Fibroblast of villous mesenchyme (primary cell): ENCODE measurements at places on chromosomes 3 and 15. TPM values are rescaled to one million over a fixed set of nuclear protein-coding genes. Genes with fewer than 3 reads are reported as not detected.

DNA sequence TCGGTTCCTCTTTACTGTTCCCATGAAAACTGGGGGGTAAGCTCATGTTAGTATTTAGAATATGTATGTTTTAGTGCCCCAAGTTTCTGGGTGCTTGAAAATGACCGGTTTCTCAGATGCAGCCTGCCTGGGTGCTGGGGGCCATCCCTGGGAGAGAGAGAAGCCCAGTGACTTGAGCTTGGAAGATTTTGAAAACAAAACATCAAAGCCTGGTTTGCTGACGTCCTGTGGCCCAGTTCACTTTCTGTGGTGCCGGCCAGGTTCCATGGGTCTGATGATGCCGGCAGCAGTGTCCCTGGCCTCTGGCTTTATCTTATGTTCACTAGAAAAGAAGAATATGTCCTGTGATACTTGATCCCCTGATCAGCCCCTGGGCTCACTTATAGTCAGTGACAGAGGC is 17.1 kb downstream of the APBA2 start:
- DNase-seq: no peak

TRIM59 gene
- 29.6 and 47.5 TPM in 2 replicates for total RNA-seq

- DNase-seq: peak; percentile 25
Observed at GRCh38 chr3:113747283-113748046, 630 bp downstream of the ATP6V1A start.

- peak; percentile 27 for DNase-seq
Observed at GRCh38 chr3:117719316-117719926, 1009.8 kb downstream of the TUSC7 start.

DNA sequence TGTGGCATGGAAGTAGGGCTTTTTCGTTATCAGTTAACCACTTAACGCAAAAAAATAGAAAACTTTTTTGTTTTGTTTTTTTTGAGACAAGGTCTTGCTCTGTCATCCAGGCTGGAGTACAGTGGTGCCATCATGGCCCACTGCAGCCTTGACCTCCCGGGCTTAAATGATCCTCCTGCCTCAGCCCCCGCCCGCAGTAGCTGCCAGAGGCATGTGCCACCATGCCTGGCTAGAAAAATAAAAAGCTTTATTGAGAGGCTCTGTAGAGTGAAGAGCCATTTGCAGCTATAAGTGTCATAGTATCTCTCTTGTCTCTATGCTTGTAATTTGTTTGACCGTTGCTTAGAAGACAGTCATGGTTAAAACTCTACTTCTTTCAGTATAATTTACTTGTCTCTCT is 13.5 kb downstream of the PPP4R2 start:
- DNase-seq: no peak

- DNase-seq: no peak
Observed at GRCh38 chr15:96213896-96214295, 116.6 kb upstream of the NR2F2 start.

DNA sequence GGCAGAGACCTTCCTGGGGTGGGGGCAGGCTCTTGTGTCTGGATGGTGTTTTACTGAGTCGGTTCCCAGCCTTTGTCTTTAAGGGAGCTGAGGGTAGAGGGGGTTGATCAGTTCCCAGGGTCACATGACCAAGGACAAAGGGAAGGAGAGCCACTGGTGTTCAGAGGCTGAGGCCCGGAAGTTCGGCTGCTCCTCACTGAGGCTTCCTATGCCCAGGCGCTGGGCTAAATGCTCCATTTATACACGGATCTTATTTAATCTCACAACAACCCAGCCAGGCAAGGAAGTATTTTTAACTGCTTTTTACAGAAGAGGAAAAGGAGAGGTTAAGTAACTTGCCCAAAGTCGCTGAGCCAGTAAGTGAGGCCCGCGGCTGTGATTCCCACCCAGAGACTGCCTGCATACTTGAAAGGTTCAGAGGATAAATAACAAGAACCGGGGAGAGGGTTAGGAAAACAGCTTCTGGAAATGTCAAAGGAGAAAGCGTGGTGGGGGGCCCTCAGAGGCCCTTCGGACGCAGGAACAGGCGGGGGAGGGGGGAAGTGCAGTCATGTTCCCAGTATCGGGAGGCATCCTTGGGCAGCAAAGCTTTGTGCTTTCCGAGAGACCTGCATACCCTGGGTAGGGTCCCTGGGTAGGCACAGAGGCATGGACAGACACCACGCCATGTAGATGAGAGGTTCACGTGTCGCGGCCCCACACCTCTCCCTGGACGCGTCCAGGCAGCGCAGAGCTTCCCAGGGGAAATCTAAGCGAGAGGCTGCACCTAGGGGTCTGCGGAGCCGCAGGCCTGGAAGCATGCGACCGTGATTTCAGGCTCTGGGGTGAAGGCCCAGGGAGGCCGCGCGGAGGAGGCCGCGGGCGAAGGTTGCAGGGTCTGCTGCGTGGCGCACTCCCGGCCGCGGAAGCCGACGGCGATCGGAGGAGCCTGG is 21.3 kb downstream of the EPHB3 start:
- peak; percentile 50 for DNase-seq

- peak; percentile 62 for DNase-seq
Observed at GRCh38 chr15:74870436-74871215, 2.5 kb downstream of the SCAMP2 start.

DNA sequence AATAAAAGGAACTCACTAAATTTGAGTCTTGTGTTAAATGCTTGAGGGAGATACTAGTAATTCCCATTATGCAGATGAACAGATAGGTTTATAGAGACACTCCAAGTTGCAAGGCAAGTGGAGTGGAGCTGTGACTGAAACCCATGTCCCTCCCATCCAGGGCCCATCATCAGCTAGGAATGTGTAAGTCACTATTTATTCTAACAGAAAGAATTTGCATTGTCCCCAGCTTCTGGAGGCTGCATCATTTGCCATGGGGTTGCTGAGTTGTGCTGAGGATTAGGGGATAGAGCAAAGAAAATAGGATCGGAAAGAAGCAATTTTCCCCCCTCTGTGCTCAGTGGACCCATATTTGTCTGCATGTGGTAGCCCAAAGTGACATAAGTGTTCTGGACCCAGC is 197.4 kb upstream of the RGMA start:
- DNase-seq: no peak

DNA sequence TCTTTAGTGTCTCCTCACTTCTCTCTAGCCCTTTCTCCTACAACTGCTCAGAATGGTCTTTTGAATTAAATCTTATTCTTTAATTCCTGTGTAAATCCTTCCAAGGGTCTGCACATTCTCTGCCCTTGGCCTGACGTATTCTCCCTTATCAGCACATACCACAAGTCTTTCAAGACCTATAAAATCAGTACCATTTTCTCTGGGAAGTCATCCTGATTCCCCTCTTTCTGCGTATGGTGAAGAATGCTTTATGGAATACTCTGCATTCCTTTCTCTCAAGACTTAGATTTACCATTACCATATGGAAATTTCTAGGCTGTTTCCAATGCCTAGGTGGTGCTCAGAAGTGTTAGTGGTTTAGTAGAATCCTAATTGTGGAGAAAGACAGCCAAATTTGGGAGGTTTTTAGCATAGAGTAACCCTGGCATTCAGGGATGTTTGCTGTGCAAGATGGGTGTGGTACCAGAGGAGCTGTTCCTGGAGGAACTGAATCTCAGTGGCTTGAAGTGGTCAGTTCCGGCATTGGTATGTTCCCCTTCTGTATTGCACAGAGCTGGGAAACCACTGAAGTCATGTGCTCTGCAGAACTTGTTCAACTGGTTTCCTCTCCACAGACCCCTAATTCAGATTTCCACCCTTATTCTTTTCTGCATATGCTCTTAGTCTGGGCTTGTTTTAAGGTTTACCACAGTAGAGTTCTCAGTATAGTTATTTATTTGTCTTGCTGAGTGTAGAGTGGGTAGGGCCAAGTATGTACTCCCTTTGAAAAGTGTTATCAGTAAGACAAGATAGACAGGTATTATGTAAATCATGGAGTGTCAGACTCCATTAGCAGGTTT is 24.5 kb downstream of the IQGAP1 start:
- peak; percentile 97 for DNase-seq

DNA sequence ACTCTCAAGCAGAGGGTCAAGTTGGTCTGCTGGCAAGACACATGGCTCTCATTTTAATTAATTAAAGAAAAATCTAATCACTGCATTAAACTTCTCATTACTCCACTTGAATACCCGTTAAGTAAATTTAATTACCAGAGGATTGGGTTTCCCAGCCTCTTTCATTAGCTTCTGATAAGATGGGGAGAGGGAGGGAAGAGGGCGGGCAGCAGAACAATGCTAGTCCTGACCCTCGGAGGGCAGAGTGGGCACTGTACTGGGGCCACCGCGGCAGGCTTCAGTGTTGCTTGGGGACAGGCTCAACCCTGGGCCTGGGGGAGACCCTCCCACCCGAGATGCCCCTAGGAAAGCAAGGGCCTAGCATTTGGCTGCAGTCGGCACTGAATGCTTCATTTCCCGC is 55.6 kb upstream of the LINGO1 start:
- no peak for DNase-seq

- no peak for DNase-seq
Observed at GRCh38 chr3:33848624-33849347, 50.4 kb downstream of the PDCD6IP start.

DNA sequence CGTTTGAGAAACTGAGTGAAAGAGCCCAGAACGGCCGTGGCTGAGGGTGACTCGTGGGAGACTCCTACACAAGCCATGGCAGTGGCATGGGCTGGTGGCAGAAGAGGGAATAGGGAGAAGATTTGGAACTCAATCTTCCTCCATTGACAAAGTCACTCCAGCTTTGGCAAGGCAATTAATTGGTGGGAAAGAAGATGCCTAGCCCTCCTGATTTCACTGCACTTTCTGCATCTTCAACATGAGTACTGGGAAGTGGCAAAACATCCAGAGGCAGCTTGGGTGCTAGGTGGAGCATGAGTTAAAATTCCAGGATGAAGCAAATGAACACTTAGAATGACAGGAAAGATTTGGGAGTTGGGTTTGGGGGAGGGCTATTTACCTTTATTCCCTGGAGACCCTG is 1.4 kb upstream of the TGFBR2 start:
- DNase-seq: no peak

DNA sequence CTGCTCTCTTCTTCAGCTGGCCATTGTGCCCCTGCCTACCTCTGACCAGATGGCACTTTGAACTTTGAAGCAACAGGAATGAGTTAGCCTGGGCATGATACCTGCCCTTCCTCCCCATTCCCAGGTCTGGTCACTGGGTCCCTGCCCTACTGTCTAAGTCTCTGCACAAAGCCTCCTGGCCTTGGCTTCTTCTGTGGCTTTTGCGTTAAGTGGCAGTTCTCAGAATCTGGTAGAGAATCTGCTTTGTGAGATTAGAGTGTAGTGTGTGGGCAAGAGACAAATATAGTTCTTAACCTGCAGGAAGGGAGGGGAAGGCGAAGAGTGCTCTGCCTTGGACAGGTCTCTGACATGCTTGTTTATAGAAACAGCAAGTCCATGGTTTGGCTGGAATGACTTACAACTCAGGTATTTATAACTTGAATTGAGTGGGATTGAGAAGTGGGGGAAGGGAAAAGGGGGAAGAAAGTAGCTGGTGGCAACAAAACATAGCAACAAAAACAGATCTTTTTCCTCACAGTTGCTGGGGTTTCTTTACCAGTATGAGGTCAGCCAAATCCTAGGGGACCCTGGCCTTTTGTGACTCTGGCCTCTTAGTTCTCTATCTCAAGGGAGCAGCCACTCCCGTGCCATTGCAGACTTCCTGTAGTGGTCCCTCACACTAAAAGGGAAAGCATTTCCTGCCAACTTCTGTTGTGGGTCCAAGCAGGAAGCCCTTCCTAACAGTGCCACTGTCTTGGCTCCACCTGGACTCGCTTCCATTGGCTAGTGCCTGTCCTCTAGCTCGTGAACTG is 16.7 kb downstream of the MAPKBP1 start:
- peak; percentile 70 for DNase-seq

GRCh38 chr3:58237941-58238681 is 519 bp downstream of the ABHD6 start:
- DNase-seq: peak; percentile 18

SMCO1 gene
- under 0.01 TPM in 1 of 2 replicates, not detected in the other for total RNA-seq

ANKRD34C gene
- total RNA-seq: under 0.01 TPM in 1 of 2 replicates, not detected in the other

RARB gene
- total RNA-seq: 13.2 and 21.6 TPM in 2 replicates

LRRN1 gene
- under 0.01 TPM in 2 replicates for total RNA-seq

DNA sequence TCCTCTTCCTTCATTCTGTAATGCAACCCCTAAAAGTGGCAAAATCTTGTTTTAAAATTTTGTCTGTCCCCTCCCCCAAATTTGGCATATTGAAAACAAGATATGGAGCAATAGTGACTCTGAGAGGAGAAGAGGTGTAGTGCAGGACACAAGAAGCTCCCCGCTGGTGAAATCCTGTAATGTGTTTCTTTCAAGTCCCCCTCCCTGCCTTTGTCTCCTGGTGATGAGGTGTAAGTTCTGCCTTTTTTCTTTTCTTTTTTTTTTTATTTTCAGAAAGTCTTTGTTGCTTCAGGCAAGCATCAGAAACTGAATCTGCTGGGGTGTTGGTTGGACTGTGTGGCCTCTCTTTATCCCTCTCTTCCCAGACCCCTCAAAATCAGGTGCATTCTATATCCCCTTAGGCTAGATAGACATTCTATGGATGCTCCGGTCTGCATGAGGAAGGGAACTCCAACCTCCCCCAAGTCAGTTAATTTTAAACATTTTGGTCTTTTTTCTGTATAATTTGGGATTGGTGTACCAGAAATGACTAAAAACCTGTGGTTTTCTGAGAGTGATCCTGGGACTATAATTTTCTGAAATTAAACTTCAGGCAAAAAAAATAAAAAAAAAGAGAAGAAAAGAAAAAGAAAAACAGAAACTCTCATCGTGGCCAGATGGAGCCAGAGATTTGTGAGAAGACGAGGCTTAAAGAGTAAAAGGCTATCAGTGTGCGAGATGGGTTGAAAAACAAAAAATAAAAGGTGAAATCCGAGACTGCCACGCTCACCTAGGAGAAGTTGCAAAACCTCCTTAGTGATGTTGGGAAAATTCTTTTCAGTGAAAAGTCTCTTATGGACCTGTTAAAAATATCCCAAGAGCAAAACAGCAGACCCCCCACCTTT is 21.4 kb downstream of the ACKR2 start:
- DNase-seq: peak; percentile 42

GRCh38 chr3:37236024-37236423 is 61.6 kb upstream of the LRRFIP2 start:
- DNase-seq: no peak

DNA sequence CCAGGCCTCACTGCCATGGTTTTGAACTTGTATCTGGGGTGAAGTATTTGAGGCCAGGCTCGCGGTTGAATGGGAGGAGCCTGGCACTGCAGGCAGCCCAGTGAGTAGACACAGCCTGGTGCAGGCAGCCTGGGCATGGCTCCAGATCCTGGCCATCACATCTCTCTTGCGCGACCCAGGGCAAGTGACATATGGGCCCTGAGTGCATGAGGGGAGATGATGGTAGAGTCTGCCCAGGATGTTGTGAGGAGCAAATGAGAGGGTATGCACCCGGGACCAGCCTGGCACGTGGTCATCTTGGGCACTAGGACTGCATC is 103.5 kb downstream of the TBC1D2B start:
- DNase-seq: peak; percentile 66

GRCh38 chr15:73987681-73988444 is 4.2 kb downstream of the STOML1 start:
- DNase-seq: no peak

GRCh38 chr15:50810128-50810527 is 44.6 kb upstream of the SPPL2A start:
- DNase-seq: no peak
